ENCODE measurements at places on chromosomes 7 and 10. TPM values are rescaled to one million over a fixed set of nuclear protein-coding genes. Genes with fewer than 3 reads are reported as not detected.
A peak's percentile ranks its signal among the peaks of the same experiment; 100 is the strongest.

The FASTK gene
- 201 TPM for total RNA-seq

The TAS2R3 gene
- 2.6 TPM for total RNA-seq

GRCh38 chr10:88254091-88254490, 329.0 kb downstream of the RNLS start:
- DNase-seq: peak; percentile 40
- no peak overlapping the region for H3K4me3 ChIP-seq
- H3K27me3 ChIP-seq: no peaks in the 10 kb centered on the region
- H3K27ac ChIP-seq: peak overlapping the region; percentile 39
- H3K4me1 ChIP-seq: peaks cover 64% of the 10 kb centered on the region

DNA sequence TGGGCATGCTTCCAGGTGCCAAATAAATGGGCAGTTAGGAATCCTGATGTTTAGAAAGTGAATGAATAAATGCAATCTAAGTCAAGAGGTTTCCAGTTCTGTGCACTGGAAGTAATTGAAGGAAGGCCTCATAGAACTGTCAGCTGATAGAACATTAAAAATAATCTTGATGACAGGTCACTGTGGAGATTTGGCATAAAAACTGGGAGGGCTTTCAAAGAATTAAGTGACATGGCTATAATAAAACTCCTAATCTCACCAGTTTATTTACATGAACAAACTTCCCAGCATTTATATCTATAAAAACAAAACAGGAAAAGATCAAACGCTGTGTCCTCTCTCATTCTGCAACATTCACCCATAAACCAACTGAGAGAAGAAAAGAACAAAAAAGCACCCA, 170.5 kb downstream of the SLIT1 start:
- H3K27ac ChIP-seq: no peak overlapping the region
- no peak for DNase-seq
- peaks cover 5% of the 10 kb centered on the region for H3K4me1 ChIP-seq
- H3K27me3 ChIP-seq: no peaks in the 10 kb centered on the region
- no peaks in the 10 kb centered on the region for H3K36me3 ChIP-seq

GRCh38 chr7:99837649-99838361, 10.0 kb downstream of the CYP3A43 start:
- no peak overlapping the region for H3K4me3 ChIP-seq
- peaks cover 54% of the 10 kb centered on the region for H3K4me1 ChIP-seq
- no peak for DNase-seq
- H3K27me3 ChIP-seq: no peaks in the 10 kb centered on the region
- peak overlapping the region; percentile 14 for H3K27ac ChIP-seq

DNA sequence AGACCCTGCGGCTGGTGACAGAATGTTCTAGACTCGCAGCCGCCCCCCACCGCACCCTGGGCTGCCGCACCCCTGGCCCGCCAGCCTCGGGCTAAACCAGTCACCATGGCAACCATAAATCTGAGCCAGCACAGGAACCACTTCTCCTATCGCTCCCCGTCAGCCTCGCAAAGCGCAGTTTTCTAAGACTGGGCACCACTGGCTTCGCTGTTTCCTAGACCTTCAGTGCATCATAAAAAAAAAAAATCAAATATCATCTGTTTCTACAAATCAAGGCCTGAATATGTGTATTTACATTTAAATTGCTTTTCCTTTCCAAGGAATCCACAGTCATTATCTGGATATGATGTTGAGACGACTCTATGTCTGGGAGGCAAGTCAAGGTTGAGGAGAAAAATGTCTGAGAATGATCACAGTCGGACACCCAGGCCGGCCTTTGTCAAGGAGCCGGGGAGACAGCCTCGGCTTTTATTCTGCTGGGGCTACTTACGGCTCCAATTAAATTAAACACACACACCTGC, 99.9 kb downstream of the PTPRN2 start:
- H3K4me3 ChIP-seq: no peak overlapping the region
- no peaks in the 10 kb centered on the region for H3K36me3 ChIP-seq
- H3K4me1 ChIP-seq: no peaks in the 10 kb centered on the region
- no peak for DNase-seq

GRCh38 chr7:512146-512510, 7.5 kb downstream of the PDGFA start:
- no peak overlapping the region for H3K4me3 ChIP-seq
- H3K27ac ChIP-seq: no peak overlapping the region
- H3K4me1 ChIP-seq: peaks cover 50% of the 10 kb centered on the region
- H3K27me3 ChIP-seq: no peaks in the 10 kb centered on the region
- no peaks in the 10 kb centered on the region for H3K36me3 ChIP-seq

GRCh38 chr10:111116211-111116610, 39.4 kb downstream of the ADRA2A start:
- no peak overlapping the region for H3K27ac ChIP-seq
- H3K36me3 ChIP-seq: no peaks in the 10 kb centered on the region
- no peaks in the 10 kb centered on the region for H3K27me3 ChIP-seq
- no peak overlapping the region for H3K4me3 ChIP-seq
- DNase-seq: no peak
- no peaks in the 10 kb centered on the region for H3K4me1 ChIP-seq

The ASL gene
- 135 TPM for total RNA-seq

DNA sequence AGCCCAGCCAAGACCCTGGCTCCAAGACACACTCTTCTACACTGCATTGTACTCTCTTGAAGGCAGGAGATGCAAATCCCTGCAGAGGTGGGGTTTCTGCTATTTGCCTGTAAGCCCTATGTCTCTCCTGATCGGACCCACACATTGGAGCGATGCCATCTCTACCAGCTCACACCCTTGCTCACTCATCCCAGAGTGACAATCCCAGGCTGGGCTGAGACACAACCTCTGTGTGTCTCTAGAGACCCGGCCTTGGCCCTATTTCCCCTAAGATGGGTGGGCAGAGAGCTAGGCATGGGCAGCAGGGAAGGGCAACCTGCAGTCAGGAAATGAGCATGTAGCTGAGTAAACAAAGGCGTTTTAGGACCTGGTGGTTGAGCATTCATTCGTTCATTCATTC, 25.6 kb downstream of the CCDC3 start:
- H3K27ac ChIP-seq: no peak overlapping the region
- no peak overlapping the region for H3K4me3 ChIP-seq
- H3K4me1 ChIP-seq: no peaks in the 10 kb centered on the region
- DNase-seq: no peak
- H3K36me3 ChIP-seq: no peaks in the 10 kb centered on the region

DNA sequence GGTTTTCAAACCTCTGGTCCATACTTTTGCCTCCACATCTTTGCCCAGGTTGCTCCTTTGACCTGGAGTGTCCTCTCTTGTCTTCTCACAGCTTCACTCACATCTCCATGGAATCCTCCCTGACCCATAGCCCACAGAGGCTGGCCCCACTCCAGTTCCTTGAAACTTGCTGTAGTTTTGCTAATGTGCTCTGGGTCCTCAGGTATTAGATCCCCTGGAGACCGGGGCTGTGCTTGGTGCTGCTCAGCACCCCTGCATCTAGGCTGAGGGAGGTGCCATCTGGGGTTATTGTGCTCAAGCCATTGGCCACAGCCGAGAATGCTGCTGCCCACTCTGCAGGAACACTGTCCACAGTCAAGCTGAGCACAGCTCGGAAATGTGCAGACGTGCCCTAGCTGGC, 16.5 kb downstream of the KNDC1 start:
- H3K4me3 ChIP-seq: no peak overlapping the region
- H3K27ac ChIP-seq: no peak overlapping the region
- no peaks in the 10 kb centered on the region for H3K36me3 ChIP-seq

The FAM25G gene
- total RNA-seq: not detected

- no peak overlapping the region for H3K27ac ChIP-seq
- DNase-seq: no peak
- no peaks in the 10 kb centered on the region for H3K27me3 ChIP-seq
- H3K4me3 ChIP-seq: no peak overlapping the region
- H3K36me3 ChIP-seq: no peaks in the 10 kb centered on the region
These were observed 1040.1 kb upstream of the LRRN3 start for GRCh38 chr7:110050785-110051184.

- no peaks in the 10 kb centered on the region for H3K4me1 ChIP-seq
- H3K4me3 ChIP-seq: no peak overlapping the region
- H3K36me3 ChIP-seq: no peaks in the 10 kb centered on the region
- DNase-seq: no peak
- no peaks in the 10 kb centered on the region for H3K27me3 ChIP-seq
These were observed 79.0 kb upstream of the CELF2 start for GRCh38 chr10:10938676-10939075.

- no peak overlapping the region for H3K4me3 ChIP-seq
- H3K27ac ChIP-seq: no peak overlapping the region
- H3K4me1 ChIP-seq: no peaks in the 10 kb centered on the region
- no peak for DNase-seq
These were observed 58.6 kb upstream of the OPALIN start for GRCh38 chr10:96417441-96417840.

- H3K27ac ChIP-seq: no peak overlapping the region
- no peak for DNase-seq
- H3K4me3 ChIP-seq: no peak overlapping the region
- H3K36me3 ChIP-seq: no peaks in the 10 kb centered on the region
These were observed 9.5 kb upstream of the ASB4 start for GRCh38 chr7:95476072-95476847.

- no peak overlapping the region for H3K27ac ChIP-seq
- DNase-seq: no peak
- H3K36me3 ChIP-seq: no peaks in the 10 kb centered on the region
- no peaks in the 10 kb centered on the region for H3K27me3 ChIP-seq
- no peaks in the 10 kb centered on the region for H3K4me1 ChIP-seq
- no peak overlapping the region for H3K4me3 ChIP-seq
These were observed 118.1 kb downstream of the ZNF365 start for GRCh38 chr10:62492012-62492869.

DNA sequence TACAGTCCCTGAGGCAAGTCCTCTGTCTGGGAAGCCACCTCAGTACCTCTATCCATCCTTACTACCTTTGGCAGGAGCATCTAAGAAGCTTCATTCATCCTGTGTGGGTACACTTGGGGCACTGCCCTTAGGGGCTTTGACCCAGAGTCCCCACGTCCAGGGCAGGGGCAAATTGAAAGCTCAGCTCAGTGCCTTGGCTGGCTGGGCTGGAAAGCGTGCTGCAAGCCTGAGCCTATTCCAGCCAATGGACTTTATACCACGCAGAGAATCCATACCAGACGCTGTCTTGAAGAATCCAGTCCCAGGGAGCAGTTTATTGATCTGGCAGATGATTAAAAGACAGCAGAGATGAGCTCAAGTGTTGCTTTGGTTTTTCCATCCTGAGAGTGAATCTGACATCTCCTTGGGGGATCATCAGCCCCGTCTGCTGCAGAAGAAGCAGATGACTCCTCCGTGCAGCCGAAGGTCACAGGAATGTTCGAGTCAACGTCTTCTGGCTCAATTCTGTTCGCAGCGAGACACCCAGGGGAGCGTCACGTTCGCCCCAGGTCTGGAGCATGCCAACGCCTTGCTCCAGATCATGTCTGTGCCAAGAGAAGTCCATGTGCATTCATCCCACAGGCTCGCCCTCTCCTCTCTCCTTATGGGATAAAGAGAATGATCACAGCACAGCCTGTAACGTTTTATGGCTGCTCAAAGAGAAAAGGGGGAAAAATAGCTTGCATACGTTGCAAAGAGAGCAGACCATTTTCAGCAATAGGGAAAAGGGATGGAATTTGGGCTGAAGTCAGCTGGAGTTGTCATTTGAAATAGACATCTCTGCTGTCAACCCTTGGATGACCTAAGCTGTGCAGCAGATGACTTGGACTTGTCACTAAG, 35.8 kb upstream of the LYZL1 start:
- H3K4me1 ChIP-seq: peaks cover 9% of the 10 kb centered on the region
- H3K27me3 ChIP-seq: no peaks in the 10 kb centered on the region
- H3K4me3 ChIP-seq: no peak overlapping the region
- no peak overlapping the region for H3K27ac ChIP-seq

The WNT8B gene
- total RNA-seq: not detected

GRCh38 chr10:130022086-130022485, 58.0 kb upstream of the EBF3 start:
- no peak overlapping the region for H3K27ac ChIP-seq
- no peaks in the 10 kb centered on the region for H3K36me3 ChIP-seq

DNA sequence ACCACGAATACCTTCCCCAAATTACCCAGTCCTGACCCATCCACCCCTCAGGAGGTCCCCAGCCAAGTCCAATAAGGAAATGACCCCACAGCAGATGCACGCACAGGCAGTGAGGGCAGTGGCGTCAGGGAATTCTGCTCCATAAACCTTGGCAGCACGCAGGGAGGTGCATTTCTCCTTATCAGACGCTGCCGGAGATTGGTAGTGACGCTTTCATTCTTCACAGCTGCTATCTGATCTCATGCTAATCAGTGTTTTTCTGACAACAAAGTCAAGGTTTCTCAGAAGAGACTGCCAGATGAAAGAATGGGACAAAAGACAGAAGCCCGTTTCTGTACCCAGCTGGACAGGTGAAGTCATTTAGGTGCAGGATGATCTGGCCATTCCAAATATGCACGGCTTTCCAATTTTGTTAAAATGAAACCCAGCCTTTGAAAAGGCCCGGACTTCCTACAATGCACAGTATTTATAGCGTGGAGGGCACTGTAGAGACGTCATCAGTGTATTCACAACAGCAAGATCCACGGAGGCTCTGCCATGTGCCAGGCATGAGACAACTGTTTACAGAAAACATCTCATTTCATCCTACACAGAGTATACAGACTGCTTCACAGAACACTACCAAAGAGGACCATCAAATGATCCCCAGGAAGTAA, 35.3 kb downstream of the DIP2C start:
- H3K4me1 ChIP-seq: peaks cover 55% of the 10 kb centered on the region
- H3K36me3 ChIP-seq: no peaks in the 10 kb centered on the region
- peak; percentile 67 for DNase-seq
- peak overlapping the region; percentile 63 for H3K27ac ChIP-seq
- H3K4me3 ChIP-seq: no peak overlapping the region

- H3K4me1 ChIP-seq: no peaks in the 10 kb centered on the region
- DNase-seq: no peak
- H3K4me3 ChIP-seq: no peak overlapping the region
- H3K27me3 ChIP-seq: no peaks in the 10 kb centered on the region
These were observed 108.4 kb downstream of the C10orf105 start for GRCh38 chr10:71611131-71611530.

GRCh38 chr7:158858592-158859503, 2.5 kb downstream of the DYNC2I1 start:
- H3K4me3 ChIP-seq: no peak overlapping the region
- H3K27ac ChIP-seq: no peak overlapping the region
- DNase-seq: no peak
- H3K27me3 ChIP-seq: no peaks in the 10 kb centered on the region

The SLC18A3 gene
- not detected for total RNA-seq

GRCh38 chr7:3138997-3139396, 95.3 kb upstream of the CARD11 start:
- H3K27me3 ChIP-seq: no peaks in the 10 kb centered on the region
- no peak overlapping the region for H3K4me3 ChIP-seq
- no peak for DNase-seq
- no peaks in the 10 kb centered on the region for H3K36me3 ChIP-seq
- no peak overlapping the region for H3K27ac ChIP-seq

The EIF3A gene
- 114 TPM for total RNA-seq
